ENCODE measurements at places on chromosomes 3 and 15. TPM values are rescaled to one million over a fixed set of nuclear protein-coding genes. Genes with fewer than 3 reads are reported as not detected.
A peak's percentile ranks its signal among the peaks of the same experiment; 100 is the strongest.

The HIGD2B gene
- 0.33 TPM for total RNA-seq

- no peak for DNase-seq
- no peaks in the 10 kb centered on the region for H3K4me1 ChIP-seq
- H3K27ac ChIP-seq, result no peak overlapping the region
- H3K36me3 ChIP-seq, result no peaks in the 10 kb centered on the region
- H3K4me3 ChIP-seq, result no peak overlapping the region
Observed at GRCh38 chr3:70919091-70919490, 606.7 kb upstream of the MDFIC2 start.

- no peak overlapping the region for H3K27ac ChIP-seq
- H3K27me3 ChIP-seq, result no peaks in the 10 kb centered on the region
- no peaks in the 10 kb centered on the region for H3K4me1 ChIP-seq
- no peak for DNase-seq
Observed at GRCh38 chr3:22980346-22980745, 222.8 kb upstream of the UBE2E2 start.

- H3K27me3 ChIP-seq, result no peaks in the 10 kb centered on the region
- no peak for DNase-seq
- no peaks in the 10 kb centered on the region for H3K36me3 ChIP-seq
Observed at GRCh38 chr3:138465925-138466324, 31.5 kb downstream of the ESYT3 start.

DNA sequence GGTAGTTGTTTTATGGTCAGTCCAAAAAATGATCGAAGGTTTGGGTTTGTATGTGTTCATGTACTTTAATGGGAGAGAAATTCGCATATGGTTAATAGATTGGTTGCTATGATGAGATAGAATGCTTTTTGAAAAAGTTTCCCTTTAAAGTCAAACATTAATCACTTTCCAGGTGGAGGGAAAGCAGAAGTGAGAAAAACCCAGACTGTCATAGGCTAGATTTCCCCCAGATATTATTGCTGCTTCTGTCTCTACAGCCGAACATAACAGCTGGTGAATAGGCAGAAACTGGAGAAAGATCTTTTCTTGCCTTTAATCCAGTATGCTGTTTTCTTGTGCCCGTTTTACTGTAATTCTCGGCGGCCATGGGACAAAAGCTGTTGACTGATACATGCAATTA is 287.6 kb downstream of the SOX2 start:
- H3K27ac ChIP-seq, result no peak overlapping the region
- H3K4me1 ChIP-seq, result no peaks in the 10 kb centered on the region
- DNase-seq, result no peak

GRCh38 chr15:39830166-39830565 is 47.5 kb upstream of the FSIP1 start:
- H3K4me3 ChIP-seq, result no peak overlapping the region
- H3K36me3 ChIP-seq, result no peaks in the 10 kb centered on the region
- peaks cover 5% of the 10 kb centered on the region for H3K27me3 ChIP-seq
- no peaks in the 10 kb centered on the region for H3K4me1 ChIP-seq

The ZNF774 gene
- 0.50 TPM for total RNA-seq

The IGF2BP2 gene
- 0.42 TPM for total RNA-seq

DNA sequence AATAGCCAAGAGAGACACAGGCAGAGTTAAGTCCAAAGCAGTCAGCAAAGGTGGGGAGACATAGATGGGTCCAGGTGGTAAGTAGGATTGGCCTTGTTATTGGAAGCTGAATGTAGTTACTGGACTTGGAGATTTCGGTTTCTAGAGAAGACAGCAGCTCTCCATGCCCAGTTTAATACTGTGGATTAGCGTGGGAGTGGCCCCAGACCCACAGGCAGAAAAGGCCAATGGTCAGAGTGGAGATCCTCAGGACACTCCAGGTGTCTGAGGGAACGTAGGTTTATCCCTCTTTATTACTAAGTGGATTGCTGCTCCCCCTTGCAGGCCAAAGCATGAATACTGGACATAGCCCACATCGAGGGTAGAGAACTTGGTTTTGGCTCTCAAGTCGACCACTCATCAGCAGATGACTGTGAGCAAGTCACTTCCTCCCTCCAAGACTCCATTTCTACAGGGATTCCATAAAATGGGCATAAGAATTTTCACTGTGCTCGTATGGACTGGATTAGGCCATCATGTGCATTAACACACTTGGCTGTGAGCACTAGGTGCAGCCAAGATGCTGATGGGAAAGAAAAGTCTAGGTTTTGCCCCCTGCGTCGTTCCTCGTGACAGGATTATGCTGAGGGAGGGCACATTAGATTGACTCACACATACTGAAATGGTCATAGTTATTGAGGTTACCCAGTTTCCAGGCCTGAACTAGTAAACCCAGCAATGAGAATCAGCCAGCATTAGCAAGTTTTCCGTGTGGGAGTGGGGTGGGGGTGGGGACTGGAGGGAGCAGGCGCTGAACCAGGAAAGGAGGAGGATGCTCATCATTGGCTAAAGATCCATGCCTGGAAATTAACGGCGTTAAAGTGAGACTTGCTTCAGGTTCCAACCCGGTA is 225.2 kb upstream of the TPRG1 start:
- H3K4me3 ChIP-seq, result no peak overlapping the region
- H3K27ac ChIP-seq, result no peak overlapping the region
- DNase-seq, result no peak
- H3K4me1 ChIP-seq, result no peaks in the 10 kb centered on the region
- no peaks in the 10 kb centered on the region for H3K27me3 ChIP-seq
- no peaks in the 10 kb centered on the region for H3K36me3 ChIP-seq

GRCh38 chr3:183224180-183224970 is 28.7 kb upstream of the B3GNT5 start:
- H3K27ac ChIP-seq, result no peak overlapping the region
- peak; percentile 41 for DNase-seq
- H3K4me3 ChIP-seq, result peak overlapping the region; percentile 28
- no peaks in the 10 kb centered on the region for H3K27me3 ChIP-seq
- peaks cover 4% of the 10 kb centered on the region for H3K4me1 ChIP-seq

The ROBO2 gene
- total RNA-seq, result not detected

The PLA2G4D gene
- total RNA-seq, result not detected

DNA sequence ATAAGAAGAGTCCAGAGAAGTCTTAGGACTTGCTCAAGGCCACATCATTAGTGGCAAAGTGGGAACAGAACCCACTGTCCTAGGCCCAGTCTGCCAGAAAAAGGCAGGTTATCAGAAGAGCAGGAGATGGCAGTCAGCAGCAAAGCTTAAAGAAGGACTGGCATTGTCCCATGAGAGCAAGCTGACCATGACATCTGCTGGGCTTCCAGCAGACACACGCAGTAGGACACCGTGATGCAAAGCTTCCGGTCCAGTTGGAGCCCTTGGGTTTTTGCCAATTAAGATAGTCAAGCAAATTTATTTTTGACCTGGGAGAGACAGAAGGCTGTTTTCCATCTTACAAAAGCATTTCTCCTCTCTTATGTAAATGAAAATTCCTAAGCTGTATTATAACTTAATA is 42.1 kb downstream of the ZBTB38 start:
- peak overlapping the region; percentile 11 for H3K4me3 ChIP-seq
- no peaks in the 10 kb centered on the region for H3K27me3 ChIP-seq
- H3K4me1 ChIP-seq, result peaks cover 77% of the 10 kb centered on the region
- peak overlapping the region; percentile 34 for H3K27ac ChIP-seq
- H3K36me3 ChIP-seq, result peaks cover 14% of the 10 kb centered on the region

The LRRC31 gene
- total RNA-seq, result not detected

Data from CD8-positive, alpha-beta memory T cell (primary cell).